Activated naive CD4-positive, alpha-beta T cell treated with anti-CD3 and anti-CD28 coated beads, Interleukin-2, amount 50 U/mL, for 16 hours (primary cell): ENCODE measurements at places on chromosomes 5 and 9.

DNA sequence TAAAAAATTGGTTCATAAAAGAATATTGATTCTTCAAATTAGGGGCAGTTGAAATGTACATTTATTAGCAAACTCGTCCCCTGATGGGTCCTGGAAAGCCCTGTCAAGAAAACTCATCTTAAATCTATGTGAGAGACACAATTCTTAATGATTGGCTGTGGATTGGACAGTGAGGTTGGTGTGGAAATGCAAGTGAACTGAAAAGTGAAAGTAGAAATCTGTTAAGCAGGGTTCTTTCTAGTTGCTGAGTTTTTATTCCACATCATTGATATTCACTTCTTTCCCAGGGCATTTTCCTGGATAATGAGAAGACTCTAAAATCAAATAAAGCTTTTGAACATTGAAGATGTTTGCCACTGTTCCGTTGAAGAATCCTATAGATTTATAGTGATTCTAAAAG, 292.4 kb downstream of the MAST4 start:
- DNase-seq = no peak

DNA sequence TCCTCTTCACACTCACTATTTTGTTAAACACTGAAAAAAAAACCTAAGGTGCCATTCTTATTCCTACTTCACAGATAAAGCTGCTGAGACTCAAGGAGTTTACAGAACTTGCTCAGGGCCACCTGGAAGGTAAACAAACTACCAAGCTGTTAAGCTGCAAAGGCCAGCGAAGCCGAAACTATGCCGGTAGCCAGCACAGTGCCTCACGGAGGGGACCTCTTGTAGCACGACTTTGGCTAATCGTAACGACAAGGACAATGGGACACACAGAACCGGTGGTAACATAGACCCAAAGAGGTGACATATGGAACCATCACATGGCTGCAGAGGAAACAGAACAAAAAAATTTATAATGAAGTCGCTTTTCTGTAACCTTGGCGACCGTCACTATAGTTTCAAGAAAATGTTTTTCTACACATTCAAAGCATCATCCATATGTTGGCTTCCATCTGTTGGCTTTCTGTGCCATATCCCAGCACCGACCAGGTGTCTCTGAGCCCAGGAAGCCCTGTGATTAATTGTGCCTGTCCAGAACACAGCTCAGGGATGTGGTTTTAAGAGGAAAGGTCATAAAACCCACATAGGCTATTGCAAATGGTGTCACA, 60.3 kb downstream of the S1PR3 start:
- no peak for DNase-seq

DNA sequence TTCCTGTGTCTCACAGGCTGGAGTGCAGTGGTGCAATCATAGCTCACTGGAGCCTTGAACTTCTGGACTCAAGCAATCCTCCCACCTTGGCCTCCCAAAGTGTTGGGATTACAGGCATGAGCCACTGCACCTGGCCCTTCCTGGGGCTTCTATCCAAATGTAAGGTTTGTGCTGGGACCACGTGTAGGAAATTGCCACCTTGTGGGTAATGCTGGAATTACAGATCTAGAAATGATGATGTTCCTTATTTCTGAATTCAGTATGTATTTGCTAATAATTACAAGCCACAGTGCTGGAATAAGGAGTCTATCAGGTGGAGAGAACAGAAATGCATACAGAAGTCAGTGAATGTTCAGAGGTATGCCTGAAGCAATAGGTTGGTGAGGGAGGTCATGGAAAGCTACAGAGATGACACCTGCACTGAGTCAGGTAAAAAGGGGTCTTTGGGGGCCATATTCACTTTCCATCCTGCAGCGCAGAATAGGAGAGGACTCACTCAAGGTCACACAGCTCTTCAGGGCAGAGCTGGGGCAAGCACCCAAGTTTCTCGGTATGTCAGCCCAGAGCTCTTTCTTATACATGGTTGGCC, 8.8 kb upstream of the IGFBPL1 start:
- no peak for DNase-seq

- no peak for DNase-seq
Measured at GRCh38 chr9:131759017-131759647, 19.3 kb upstream of the RAPGEF1 start.
